T-helper 1 cell (primary cell): ENCODE measurements at places on chromosomes 3 and 15.

DNA sequence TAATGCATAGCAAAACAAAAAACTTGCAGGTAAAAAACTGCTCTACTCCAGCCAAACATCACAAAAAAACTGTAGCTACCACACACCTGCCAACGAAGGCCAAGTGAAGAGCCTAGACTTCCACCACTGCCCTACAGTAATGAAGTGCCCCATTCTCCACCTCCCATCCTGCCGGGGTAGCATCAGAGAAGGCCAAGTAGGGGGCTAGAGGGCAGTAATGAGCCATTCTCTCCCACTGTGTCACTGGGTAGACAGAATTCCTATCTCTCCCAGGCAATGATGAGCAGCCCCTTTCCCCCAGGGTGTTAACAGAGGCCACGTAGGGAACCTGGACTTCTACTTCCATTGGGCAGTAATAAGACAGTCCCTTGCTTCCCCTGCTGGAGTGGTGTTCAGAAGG, 9.5 kb downstream of the SEC22C start:
- DNase-seq: no peak

DNA sequence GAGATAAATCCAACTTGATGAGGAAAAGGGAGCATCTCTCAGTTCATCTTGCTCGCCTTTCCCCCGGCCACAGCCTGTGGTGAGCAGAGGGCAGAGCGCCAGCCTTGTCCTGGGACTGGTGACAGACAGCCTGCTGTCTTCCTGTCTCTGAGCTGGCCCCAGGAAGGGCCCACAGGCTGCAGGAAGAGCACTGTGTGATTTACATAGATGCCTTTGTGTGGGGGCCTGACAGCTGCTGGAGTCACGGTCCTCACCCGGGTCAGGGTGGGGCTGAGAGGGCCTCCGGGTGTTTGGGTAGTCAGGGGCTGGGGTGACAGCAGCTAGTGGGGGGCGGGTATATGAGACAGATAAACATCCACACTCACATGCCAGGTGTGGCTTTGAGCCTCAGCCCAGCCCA, 29.3 kb downstream of the PLA2G4D start:
- no peak for DNase-seq

- no peak for DNase-seq
Measured at GRCh38 chr3:59605318-59605717, 555.5 kb upstream of the CFAP20DC start.

GRCh38 chr15:84035399-84035766, 200.2 kb upstream of the GOLGA6L4 start:
- no peak for DNase-seq

- no peak for DNase-seq
Measured at GRCh38 chr3:112925969-112926368, 48.9 kb downstream of the CD200R1 start.

DNA sequence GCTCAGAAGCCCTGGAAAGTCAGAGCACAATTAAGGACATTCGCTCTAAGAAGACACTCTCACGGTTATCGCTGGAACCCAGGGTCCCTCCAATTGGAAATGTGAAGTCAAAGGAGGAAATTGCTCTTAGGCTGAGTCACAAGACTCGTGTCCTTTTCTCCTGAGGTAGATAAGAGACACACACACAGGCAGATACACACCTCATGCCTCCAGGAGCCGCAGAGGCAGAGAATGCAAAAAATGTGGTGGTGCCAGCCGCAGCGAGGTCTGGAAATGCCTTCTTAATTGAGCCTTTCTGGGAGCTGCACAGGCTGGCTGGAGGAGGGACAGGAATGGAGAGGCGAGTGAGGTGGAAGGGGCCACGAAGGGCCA, 189.3 kb downstream of the OPA1 start:
- DNase-seq: no peak

- no peak for DNase-seq
Measured at GRCh38 chr15:39165020-39165706, 415.7 kb upstream of the THBS1 start.

DNA sequence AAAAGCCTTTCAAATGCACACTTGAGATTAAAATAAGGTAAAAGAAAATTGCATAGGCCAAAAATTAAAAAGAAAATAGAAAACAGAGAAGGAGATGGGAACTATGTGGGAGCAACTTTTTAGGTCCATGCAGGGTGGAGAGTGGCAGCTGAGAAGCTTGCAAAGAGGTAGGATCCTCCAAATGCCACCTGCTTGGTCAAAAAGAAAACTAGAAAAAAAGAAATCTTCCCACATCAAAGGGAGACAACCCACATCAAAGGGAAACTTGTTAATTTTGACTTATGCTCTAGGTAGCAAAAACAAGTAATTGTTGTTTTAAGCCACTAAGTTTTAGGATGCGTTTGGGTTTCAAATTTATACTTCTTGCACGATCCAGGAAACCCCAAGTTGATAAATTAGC, 342.9 kb downstream of the IL20RB start:
- DNase-seq: no peak

DNA sequence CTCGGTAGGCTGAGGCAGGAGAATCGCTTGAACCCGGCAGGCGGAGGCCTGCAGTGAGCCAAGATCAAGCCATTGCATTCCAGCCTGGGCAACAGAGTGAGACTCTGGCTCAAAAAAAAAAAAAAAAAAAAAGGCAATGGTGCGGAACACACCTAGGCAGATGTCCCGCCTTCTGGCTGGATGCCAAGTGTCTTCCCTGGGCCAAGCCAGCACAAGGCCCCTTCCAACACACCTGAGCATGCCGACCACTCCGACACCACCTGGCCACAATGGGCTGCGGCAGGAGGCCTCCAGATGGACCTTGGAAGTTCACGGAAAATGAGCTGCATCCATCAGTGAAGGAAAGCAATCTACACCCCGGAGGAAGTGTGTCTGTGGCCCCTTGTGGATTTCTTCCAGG, 19.0 kb downstream of the NUP210 start:
- DNase-seq: no peak

GRCh38 chr3:131091768-131092167, 65.1 kb downstream of the NEK11 start:
- DNase-seq: no peak

DNA sequence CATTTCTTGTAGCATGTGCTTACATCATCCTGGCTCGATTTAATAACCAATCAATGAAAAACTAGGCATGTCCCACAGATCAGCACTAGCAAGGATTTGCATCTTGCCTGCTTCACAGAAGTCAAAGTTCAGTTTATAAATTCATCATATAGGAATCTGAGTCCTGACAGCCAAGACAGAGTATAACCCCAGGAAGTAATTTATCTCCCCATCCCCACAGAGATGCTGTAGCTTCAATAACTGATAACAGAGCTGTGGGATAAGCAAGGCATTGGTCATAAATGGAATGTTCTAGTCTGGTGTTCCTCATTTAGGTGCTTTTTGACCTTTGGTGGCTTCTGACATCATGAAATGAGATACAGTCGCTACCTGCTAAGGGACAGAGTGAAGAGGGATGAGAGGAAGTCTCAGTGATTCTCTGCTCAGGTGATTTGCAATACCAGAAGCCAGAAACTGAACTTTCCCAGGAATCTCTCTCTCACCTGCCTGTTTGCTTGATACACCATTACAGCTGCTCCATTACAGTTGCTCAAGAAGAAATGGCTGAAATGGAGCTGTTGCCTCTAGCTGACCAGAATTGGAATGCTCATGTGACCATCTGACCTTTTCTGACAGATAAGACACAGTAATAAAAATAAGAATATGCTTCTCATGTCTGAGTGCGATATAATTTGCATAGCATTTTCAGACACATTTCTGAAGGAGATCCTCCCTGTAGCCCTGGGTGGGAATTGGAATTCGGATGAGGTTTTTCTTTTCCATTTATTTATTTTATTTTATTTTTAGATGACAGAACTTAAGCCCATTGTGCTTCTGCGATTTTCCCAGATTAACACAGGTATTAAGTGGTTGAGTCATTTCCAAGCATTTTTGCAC, 217.1 kb upstream of the KCNMB2 start:
- no peak for DNase-seq

DNA sequence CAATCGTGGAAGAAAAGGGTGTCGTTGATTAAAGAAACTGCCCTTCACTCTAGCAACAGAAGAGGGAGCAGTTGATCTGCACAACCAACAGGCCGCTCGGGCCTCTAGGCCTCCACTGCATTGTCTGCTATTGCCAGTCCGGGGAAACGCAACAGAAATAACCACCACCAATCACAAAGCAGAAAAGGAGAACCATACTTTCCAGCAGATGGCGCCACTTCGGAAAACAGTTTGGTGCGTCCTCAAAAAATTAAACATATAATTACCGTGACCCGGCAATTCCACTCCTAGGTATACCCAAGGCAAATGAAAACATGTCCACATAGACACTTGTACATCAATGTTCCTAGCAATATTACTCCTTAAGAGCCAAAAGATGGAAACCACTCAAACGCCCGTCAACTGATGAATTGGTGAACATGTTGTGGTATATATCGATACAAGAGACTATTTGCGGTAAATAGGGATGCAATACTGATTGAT, 154.1 kb downstream of the TJP1 start:
- DNase-seq: peak; percentile 36

- DNase-seq: no peak
Measured at GRCh38 chr3:196486263-196486662, 17.3 kb downstream of the RNF168 start.

DNA sequence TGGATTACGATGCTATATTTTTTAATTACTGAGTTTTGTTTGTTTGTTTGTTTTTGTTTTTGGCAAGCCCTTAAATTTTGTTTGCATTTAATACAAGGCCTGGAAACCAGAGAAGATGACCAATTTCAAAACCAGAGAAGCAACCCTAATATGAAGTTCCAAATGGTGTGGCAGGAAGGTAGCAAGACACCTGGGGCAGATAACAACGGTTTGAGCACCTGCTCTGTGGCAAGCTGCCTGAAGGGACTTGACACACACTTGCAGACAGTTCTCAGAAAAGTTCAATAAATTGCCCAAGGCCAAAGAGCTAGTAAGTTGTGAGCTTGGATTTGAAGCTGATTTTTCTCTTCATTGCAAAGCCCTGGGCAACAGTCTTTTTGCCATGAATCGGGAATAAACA, 151.2 kb upstream of the UBE2E1 start:
- no peak for DNase-seq

- DNase-seq: no peak
Measured at GRCh38 chr15:28930476-28931291, 44.9 kb downstream of the APBA2 start.

DNA sequence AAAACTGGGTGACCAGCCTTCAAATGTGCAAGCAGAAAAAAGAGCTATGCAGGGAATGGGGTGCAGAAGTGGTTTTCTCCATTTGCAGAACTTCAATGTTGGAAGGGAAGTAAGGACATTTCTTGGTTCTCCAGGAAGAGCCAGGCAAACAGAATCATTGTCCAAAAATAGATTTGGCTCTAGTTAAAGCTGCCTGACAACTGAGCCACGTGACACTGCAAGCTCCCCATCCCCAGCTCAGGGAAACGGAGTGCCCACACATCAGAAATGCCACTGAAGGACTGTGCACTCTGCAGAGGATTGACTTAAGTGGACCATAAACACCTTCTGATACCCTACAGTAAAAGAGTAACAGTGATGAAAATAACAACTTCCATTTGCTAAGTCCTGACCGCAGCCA, 195.6 kb upstream of the NSMCE3 start:
- DNase-seq: no peak

GRCh38 chr15:87732976-87733375, 523.6 kb downstream of the NTRK3 start:
- no peak for DNase-seq

DNA sequence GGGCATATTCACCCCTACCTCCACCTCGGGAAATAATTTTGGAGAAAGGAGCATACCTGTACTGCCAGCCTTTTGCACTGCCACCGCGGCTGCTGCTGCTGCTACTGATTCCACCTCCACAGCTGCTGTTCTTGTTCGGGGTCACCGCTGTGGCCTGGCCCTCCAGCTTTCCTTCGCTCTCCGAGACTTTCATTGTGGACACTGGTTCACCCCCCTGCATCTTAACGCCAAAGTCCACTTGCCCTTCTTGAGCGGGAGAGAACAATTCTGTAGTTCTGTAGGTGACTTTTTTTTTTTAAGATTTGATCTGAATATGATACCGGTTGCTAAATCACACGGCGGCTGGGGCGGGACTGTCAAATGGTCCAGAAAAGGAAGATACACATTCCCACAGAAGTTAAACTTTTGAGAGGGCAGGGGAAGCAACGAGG, 701 bp downstream of the OSBPL11 start:
- no peak for DNase-seq

DNA sequence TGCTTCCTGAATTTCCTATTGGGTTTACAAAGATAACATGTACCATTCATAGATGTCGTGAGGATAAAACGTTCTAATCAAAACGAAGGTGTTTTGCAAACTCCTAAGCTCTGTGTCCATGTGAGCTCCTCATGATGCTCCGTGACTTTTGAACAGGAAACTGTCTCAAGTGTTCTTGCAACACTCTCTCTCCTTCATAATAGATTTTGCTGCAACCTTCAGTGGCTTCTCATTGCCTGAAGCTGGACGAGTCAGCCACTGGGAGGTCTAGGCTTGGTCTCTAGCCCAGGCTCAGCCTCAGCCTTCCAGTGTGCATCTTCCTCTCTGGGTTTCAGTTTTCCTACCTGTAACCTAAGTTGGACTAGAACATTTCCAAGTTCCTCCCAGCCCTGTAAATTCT, 18.7 kb upstream of the BCL2A1 start:
- no peak for DNase-seq

GRCh38 chr3:94156626-94157025, 93.8 kb downstream of the NSUN3 start:
- no peak for DNase-seq

DNA sequence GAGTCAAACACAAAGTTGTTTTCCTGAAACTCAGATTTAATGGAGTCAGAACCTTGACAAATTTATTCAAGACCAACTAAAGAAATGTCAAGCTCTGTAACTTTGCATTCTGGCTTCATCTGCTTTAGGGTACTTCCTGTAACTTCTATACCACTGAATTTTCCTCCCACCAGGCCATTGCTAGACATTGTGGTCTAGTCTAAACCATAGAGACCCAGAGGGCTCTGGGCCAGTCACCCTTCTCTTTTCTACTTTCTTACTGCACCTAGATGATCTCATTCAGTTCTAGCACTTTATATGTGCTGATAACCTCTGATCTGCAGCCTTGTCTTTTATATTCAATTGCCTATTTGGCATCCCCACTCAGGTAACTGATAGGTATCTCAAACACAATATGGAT, 2.8 kb upstream of the OR5K1 start:
- no peak for DNase-seq

DNA sequence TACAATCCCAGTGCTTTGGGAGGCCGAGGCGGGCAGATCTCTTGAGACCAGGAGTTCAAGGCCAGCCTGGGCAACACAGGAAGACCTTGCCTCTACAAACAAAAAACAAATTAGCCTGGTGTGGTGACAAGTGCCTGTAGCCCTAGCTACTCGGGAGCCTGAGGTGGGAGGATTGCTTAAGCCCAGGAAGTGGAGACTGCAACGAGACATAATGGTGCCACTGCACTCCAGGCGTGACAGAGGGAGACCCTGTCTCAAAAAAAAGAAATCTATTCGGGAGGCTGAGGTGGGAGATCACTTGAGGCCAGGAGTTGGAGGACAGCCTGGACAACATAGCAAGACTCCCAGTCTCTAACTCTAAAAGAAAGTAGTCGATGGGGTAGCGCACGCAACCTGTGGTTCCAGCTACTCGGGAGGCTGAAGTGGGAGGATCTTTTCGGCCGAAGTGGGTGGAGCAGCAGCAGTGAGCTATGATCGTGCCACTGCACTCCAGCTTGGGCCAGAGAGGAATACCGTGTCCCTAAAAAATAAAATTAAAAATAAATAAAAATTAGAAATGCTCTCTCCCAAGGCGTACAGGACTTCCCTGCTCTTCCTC, 775 bp downstream of the C3orf33 start:
- peak; percentile 28 for DNase-seq

GRCh38 chr15:91624353-91624968, 229.0 kb upstream of the SLCO3A1 start:
- DNase-seq: no peak
